ENCODE measurements at places on chromosomes 2 and 18.
A peak's percentile ranks its signal among the peaks of the same experiment; 100 is the strongest.

DNA sequence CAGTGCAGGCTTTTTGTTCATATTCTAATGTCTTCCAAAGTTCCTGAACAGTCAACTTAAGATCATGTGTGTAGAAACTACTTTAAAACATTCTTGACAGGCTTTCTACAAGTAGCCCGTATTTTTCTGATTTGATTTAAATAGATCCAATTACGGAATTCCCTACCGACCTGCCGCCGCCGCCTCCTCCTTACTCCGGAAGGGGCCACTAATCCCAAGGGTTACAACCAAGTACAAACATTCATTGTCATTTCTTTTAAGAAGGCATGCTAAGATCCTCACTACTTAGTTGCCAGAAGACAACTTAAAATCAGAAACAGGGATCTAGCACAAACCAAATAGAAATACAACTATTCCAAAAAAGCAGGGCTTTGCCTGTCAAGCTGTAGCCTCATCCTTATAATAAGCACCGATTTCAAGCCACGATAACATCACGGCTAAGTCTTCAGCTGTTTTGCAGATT lies 784 bp downstream of the WDR33 start:
- DNase-seq = no peak

- DNase-seq = no peak
These were observed 4.6 kb upstream of the SPEG start for GRCh38 chr2:219429958-219430606.

- DNase-seq = no peak
These were observed 271.1 kb downstream of the PRKCE start for GRCh38 chr2:45922577-45922988.

GRCh38 chr18:5914016-5914415 lies 18.7 kb upstream of the TMEM200C start:
- no peak for DNase-seq

GRCh38 chr2:181466661-181467576 lies 9.7 kb downstream of the ITGA4 start:
- peak; percentile 48 for DNase-seq

GRCh38 chr2:201881741-201882140 lies 75.4 kb downstream of the CDK15 start:
- no peak for DNase-seq

DNA sequence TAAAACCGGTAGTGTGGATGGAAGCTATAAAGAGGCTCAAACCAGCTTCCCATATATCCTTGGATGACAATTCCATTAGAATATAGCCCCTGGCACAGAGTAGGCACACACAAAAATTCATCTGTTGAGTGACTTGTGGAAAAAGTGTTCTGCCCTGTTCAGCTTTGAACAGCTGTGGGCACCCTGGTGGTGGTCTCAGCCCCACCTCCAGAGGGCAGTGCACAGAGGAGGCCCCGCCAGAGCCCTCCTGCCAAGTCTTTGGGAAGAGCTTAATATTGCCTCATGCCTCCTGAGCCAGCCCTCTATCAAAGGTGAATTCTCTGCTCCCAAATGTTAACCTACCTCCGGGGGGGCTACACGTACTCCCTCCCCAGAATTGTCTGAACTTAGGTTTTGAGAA lies 30.4 kb downstream of the EPAS1 start:
- DNase-seq = no peak
